ENCODE measurements at places on chromosomes 5 and 9. TPM values are rescaled to one million over a fixed set of nuclear protein-coding genes. Genes with fewer than 3 reads are reported as not detected.

N4BP3 gene
- total RNA-seq: 4.9 TPM

FAM151B gene
- total RNA-seq: 0.98 TPM

NKD2 gene
- 2.0 TPM for total RNA-seq

ASS1 gene
- total RNA-seq: 84.0 TPM

SLC6A7 gene
- 0.25 TPM for total RNA-seq

PRUNE2 gene
- total RNA-seq: 75.6 TPM

Data from vagina (tissue), 2 donors.